Peyer's patch (tissue), 4 donors: ENCODE measurements at places on chromosomes 1 and 21. TPM values are rescaled to one million over a fixed set of nuclear protein-coding genes. Genes with fewer than 3 reads are reported as not detected.
A peak's percentile ranks its signal among the peaks of the same experiment; 100 is the strongest.

Gene CFHR2
- not detected for total RNA-seq

- DNase-seq: no peak
- no peak overlapping the region for H3K27ac ChIP-seq
- no peak overlapping the region for H3K4me3 ChIP-seq
- no peaks in the 10 kb centered on the region for H3K27me3 ChIP-seq
These were observed 53.9 kb upstream of the TIAM1 start for GRCh38 chr21:31397939-31398338.

DNA sequence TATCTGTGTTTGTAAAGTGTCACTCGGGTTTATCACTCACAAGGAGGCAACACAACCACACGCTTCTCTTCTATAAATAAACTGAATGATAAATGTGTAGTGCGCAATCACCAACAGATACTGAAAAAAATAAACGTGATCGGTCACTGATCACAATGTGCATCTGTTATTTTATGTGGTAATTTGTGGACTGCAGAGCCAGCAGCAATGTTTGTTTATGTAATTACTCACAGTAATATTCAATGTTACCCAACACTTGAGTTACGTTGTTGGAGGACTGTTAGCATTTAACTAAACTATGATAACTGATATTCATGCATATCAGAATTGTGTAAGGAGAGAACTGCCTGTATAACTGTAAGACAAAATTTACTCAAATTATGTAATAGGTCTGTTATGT, 129.6 kb downstream of the USH2A start:
- H3K36me3 ChIP-seq: no peaks in the 10 kb centered on the region
- H3K27ac ChIP-seq: no peak overlapping the region
- H3K4me3 ChIP-seq: no peak overlapping the region
- no peaks in the 10 kb centered on the region for H3K4me1 ChIP-seq

GRCh38 chr1:18951416-18951815, 5.1 kb downstream of the IFFO2 start:
- H3K27ac ChIP-seq: peak overlapping the region; percentile 78
- no peaks in the 10 kb centered on the region for H3K36me3 ChIP-seq
- H3K27me3 ChIP-seq: no peaks in the 10 kb centered on the region
- no peaks in the 10 kb centered on the region for H3K4me1 ChIP-seq
- DNase-seq: peak; percentile 64
- no peak overlapping the region for H3K4me3 ChIP-seq

- H3K27ac ChIP-seq: no peak overlapping the region
- no peak for DNase-seq
- H3K4me1 ChIP-seq: no peaks in the 10 kb centered on the region
These were observed 77.0 kb downstream of the CTH start for GRCh38 chr1:70487910-70488665.

- H3K27ac ChIP-seq: no peak overlapping the region
- no peaks in the 10 kb centered on the region for H3K36me3 ChIP-seq
- no peak overlapping the region for H3K4me3 ChIP-seq
- H3K4me1 ChIP-seq: no peaks in the 10 kb centered on the region
These were observed 145.1 kb downstream of the NPHP4 start for GRCh38 chr1:5847013-5847659.

Gene ATP1A4
- 0.57 TPM for total RNA-seq

GRCh38 chr1:40096646-40096976, 441 bp downstream of the PPT1 start:
- H3K36me3 ChIP-seq: no peaks in the 10 kb centered on the region
- H3K27me3 ChIP-seq: no peaks in the 10 kb centered on the region
- no peak for DNase-seq
- H3K27ac ChIP-seq: peak overlapping the region; percentile 55
- peak overlapping the region; percentile 56 for H3K4me3 ChIP-seq
- no peaks in the 10 kb centered on the region for H3K4me1 ChIP-seq

Gene PEX14
- total RNA-seq: 16.3 TPM

DNA sequence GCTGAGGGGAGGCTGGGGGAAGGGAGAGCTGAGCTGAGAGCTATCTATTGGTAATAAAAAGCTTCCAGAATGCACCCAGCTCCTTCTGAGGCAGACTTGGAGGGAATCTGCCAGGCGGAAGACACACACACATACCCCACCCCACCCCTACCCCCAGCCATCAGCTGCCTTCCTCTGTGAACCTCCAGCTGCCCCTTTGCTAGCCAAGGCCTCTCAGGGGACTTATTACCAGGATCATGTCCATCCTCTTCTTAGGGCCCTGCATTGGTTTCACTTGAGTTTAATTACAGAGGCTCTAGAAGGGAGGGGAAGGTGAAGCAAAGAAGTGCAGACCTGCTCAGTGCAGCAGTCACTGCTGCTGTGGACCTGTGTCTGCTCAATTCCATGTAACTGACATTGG, 156.4 kb downstream of the OMA1 start:
- no peaks in the 10 kb centered on the region for H3K4me1 ChIP-seq
- H3K36me3 ChIP-seq: no peaks in the 10 kb centered on the region
- H3K27ac ChIP-seq: no peak overlapping the region
- no peak overlapping the region for H3K4me3 ChIP-seq
- H3K27me3 ChIP-seq: no peaks in the 10 kb centered on the region

GRCh38 chr1:56413671-56414199, 165.6 kb downstream of the PLPP3 start:
- H3K36me3 ChIP-seq: no peaks in the 10 kb centered on the region
- no peak for DNase-seq
- no peaks in the 10 kb centered on the region for H3K4me1 ChIP-seq

DNA sequence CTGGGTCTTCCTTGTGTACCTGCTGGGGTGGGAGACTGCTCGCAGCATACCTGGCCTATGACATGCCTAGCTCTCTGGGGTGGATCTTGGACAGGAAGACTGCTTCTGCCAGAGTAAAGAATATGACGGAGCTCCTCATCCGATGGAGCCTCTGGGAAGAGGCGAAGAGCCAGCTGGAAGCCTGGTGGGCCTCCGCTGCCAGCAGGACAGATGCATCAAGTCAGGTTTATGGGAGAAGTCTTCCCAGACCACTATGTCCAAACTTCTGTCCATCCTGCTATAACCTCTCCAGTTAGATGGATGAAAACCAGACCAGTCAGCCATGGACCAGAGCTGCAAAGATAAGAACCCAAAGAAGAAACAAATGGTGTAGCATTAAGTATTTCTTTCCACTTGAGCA, 27.7 kb upstream of the NGF start:
- H3K4me3 ChIP-seq: no peak overlapping the region
- DNase-seq: no peak
- no peak overlapping the region for H3K27ac ChIP-seq
- no peaks in the 10 kb centered on the region for H3K4me1 ChIP-seq
- no peaks in the 10 kb centered on the region for H3K36me3 ChIP-seq

Gene ANGPTL3
- not detected for total RNA-seq
